Erythroblast (primary cell): ENCODE measurements at places on chromosomes 4 and X.
A peak's percentile ranks its signal among the peaks of the same experiment; 100 is the strongest.

GRCh38 chr4:39732728-39733127 is 34.8 kb downstream of the UBE2K start:
- no peak for DNase-seq

- DNase-seq: no peak
These were observed 1.5 kb downstream of the TMEM156 start for GRCh38 chr4:39030725-39031124.

- peak; percentile 52 for DNase-seq
These were observed at the start of gene HPSE for GRCh38 chr4:83334425-83335241. TSS of gene HPSE (minus strand) at chr4:83334848. CDS start at chr4:83334782, 66 bp downstream.

DNA sequence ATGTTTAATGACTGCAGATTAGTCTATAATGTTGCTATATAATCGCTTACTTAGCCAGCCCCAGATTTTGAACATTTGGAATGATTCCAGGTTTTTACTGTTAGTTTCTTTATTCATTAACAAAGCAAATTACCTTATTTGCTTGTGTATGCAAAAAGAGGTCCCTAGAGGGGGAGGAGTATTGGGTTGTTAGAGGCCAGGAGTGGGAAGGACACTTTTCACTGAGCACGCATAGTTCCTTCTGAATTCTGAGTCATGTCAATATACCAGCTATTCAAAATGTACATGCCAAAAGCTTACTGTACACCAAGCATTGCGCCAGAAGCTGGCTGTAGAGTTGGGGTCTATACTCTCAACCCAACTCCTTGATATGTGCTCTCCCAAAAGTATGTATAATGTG is 5.1 kb upstream of the DGAT2L6 start:
- DNase-seq: no peak

DNA sequence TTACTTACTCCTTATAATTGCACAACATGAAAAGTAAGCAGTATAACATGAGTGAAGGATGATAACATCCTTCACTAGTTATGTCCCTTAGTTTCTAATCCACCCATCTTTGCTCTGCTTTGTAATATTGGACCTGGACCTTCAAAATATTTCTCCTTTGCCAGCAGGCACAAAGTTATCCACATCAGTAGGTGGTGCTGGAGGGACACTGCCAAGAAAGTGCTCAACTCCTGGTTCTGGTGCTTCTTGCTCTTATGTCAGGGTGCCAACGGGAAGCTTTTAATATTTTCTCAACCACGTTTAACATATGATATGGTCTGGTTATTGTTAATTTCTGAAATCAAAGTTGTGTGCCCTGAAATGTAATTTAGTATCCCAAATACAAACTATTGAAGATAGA is 49.1 kb downstream of the TMEM165 start:
- DNase-seq: peak; percentile 17

GRCh38 chr4:94407846-94408245 is 43.9 kb upstream of the PDLIM5 start:
- no peak for DNase-seq

DNA sequence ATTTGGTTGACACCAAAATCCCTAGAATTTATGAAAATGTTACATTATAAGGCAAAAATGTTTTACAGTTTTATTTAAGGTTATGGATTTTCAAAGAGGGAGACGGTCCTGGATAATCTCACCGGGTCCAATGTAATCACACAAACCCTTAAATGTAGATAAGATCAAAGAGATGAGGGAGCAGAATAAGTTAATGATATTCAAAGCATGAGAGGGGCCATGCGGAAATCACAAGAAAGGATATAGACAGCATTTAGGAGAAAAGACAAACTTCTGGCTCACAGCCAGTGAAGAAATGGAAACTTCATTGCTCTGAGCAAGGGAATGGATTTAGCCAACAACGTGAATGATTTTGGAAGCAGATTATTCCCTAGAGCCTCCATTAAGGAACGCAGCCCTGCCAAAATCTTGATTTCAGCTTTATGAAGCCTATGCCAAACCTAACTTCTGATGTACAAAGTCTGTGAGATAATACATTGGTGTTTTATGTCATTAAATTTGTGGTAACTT is 684.4 kb upstream of the GNPDA2 start:
- no peak for DNase-seq

- no peak for DNase-seq
These were observed 12.8 kb upstream of the CDKN2AIP start for GRCh38 chr4:183431614-183432013.

DNA sequence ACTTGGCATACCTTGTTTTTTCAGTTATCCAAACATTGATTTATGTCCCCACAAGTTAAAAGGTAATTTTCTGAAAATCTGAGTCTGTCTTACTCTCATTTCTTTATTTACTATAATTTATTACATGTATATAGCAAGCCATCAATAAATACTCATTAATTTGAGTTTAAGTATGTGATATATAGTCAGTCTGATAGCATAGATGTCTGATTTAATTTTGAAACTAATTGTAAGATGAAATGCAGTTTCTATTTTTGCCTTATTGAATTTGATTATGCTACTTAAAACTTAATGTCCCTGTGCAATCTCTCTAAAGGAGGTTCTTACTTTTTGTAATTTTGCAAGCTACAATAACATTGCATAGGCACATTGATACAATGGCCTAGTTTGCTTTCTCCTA is 2418.6 kb downstream of the ARAP2 start:
- DNase-seq: no peak

GRCh38 chr4:185638093-185638492 is 102.8 kb upstream of the PDLIM3 start:
- no peak for DNase-seq

DNA sequence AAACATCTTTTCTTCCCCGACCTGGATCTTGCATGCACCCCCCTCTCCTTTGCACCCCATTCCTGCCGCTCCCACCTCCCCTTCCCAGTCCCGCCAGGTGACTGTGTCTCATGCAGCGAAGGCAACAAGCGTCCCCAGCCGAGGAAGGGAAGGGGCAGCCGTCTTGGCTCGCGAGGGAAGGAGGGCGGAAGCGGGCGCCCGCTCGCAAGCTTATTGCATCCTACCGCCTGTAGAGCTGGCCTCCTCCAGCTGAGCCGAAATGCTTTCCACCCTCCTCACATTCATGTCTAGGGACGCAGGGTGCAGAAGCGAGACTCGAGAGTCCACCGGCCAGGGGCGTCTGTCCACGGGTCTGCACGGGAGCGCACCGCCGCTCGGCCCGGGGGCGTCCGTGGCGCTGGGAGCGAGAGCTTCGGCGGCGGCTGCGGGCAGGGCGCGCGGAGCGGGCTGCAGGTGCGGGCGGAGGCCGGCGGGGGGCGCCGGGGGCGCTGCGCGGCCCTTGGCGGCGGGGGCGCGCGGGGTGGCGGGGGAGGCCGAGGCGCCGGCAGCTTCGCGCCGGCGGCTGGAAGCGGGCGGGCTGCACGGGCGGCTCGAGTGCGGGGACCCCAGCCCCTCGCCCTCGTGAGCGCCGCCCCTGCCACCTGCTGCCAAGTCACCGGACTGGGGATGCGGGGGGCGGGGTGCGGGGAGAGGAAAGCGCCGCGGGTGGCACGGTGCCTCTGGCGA is at the start of gene KCNIP4:
Gene KCNIP4, minus strand, starts transcription at position 426 of the 726 bp plus-strand sequence.
- DNase-seq: no peak

DNA sequence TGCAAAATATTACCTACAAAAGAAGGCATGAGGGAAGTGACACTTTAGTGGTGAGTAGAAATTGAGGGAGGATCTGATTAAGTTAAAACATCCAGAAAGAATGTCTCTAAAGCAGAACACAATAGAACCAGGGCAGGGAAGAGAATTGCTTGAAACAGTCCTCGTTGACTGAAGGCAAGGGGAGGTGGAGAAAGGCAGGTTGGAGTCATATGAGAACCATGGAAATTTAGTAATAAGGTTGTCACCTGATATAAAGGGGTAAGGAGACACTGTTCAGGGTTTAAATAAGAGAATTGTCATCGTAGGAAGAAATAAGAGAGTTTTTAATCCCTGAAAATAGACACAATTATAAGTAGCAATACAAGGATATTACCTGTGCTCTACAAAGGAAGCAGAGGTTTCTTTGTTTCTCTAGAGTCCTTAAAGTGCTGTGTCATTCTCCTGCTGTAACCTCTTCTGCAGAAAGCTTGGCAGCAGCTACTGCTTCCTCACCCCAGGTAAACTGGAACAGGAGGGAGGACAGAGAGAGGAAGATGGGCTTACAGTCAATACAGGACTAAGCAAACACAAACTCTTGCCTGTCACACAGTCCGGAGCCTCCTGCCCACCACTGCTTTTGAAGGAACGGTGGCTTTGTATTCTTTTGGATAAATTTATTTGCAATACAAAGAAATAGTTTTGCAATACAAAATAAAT is 258.4 kb downstream of the PPARGC1A start:
- no peak for DNase-seq

GRCh38 chrX:67568769-67569168 is 24.9 kb downstream of the AR start:
- no peak for DNase-seq

- no peak for DNase-seq
These were observed 105.6 kb downstream of the HUWE1 start for GRCh38 chrX:53580742-53581504.

DNA sequence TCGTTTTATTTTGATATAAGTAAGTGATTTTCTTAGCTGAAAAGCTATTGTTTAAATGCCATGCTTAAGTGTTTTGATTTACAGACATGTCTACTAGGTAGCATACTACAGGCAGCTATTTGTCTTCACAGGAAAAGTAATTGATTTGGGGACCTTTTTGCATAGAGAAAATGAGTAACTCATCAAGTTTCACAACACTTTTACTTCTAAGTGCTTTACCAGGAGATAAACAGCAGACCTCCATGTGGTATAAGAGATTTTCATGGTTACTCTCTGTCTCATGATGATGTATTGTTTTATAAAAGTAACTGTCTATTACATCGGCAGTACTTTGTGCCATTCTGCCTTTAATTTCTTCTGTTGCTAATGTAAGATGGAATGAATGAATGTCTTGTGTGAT is 28.7 kb downstream of the RBPJ start:
- no peak for DNase-seq

- no peak for DNase-seq
These were observed 112.2 kb downstream of the BCOR start for GRCh38 chrX:39985551-39985950.

DNA sequence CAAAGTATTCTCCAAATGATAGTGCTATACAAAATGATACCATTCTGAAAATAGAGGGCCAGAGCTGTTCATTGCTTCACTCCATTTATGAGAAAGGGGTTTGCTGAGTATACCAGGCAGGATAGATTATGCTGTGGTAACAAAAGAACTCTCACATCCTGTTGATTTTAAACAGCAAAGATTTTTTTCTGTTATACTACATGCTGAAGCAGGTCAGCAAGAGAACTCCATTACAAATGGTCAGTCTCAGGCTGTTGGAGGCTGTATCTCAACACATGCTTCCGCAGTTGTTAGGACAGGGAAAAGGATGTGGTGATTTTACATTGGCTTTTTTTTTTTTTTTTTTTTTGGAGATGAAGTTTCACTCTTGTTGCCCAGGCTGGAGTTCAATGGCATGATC is 13.7 kb upstream of the KLHL5 start:
- DNase-seq: no peak

- no peak for DNase-seq
These were observed 207.5 kb downstream of the PDGFC start for GRCh38 chr4:156764145-156764544.

- DNase-seq: no peak
These were observed 65.4 kb downstream of the CXXC4 start for GRCh38 chr4:104429150-104429741.

GRCh38 chr4:119139311-119139710 is 3.7 kb downstream of the MYOZ2 start:
- no peak for DNase-seq

GRCh38 chr4:153480704-153481103 is 14.5 kb downstream of the TMEM131L start:
- no peak for DNase-seq

DNA sequence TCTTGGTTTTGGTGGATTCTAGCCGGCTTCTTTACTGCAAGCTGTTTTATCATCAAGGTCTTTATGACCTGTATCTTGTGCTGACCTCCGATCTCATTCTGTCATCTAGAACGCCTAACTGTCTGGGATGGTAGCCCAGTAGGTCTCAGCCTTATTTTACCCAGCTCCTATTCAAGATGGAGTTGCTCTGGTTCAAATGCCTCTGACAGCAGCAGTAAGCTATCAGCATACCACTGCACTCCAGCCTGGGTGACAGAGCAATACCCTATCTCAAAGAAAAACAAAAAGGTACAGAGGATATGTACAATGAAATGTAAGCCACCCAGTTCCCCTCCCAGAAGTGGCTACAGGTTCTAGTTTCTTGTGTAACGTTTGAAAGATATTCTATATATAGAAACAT is 36.1 kb downstream of the HERC6 start:
- no peak for DNase-seq

GRCh38 chrX:33726281-33727160 is 405.6 kb downstream of the FAM47A start:
- no peak for DNase-seq

DNA sequence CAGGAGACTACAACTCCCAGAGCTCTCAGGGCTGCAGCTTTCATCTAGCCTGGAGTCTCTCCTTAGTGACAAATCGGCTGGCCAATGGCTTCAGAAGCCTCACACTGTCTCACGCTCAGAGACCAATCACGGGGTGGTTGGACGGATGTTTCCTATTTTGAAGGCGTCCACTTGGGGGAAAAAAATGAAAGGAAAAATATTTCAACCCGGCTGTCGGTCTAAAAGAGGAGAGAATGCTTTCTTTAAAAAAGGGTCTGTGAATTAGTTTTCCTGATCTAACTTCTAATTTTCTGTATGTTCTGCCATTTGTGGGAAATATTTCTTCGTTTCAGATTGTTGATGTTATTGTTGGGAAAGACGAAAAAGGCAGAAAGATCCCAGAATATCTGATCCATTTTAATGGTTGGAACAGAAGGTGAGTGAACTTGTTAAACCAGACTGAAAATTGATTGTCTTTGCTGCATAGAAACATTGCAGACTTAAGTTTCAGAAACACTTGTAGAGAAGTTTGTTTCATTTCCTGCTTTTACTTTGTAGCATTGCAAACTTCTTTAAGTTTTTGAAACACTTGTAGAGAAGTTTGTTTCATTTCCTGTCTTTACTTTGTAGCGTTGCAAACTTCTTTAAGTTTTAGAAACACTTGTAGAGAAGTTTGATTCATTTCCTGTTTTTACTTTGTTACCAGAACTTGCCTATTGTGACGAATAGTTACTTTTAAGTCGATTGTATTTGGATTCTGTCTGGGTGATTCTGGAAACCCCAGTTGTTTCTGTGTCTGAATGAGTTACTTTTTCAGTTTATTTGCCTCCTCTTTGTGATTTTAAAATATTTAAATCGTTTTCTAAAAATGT is 1.6 kb downstream of the MSL3 start:
- DNase-seq: peak; percentile 88

DNA sequence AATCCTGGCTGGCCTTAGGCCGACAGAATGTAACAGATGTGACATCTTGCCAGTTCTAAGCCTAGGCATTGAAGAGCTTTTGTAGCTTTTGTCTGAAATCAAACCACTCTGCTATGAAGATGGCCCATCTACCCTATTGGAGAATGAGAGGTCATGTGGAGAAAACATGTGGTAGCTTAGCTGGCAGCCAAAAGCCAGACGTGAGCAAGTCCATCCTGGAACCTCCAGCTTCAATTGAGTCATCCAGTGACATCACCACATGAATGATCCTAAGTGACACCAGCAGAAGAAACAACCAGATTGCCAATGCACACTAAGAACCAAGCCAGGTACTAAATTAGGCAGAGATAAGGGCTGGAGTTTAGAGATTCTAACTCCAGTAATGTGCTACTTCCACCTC is 154.8 kb upstream of the ZFP42 start:
- DNase-seq: no peak

GRCh38 chr4:6128221-6128850 is 72.0 kb downstream of the JAKMIP1 start:
- DNase-seq: no peak

GRCh38 chrX:131671735-131672134 is 127.9 kb downstream of the OR13H1 start:
- DNase-seq: no peak
